ENCODE measurements at places on chromosomes 3 and 15.

GRCh38 chr15:49428409-49429095, 5.5 kb downstream of the FGF7 start:
- DNase-seq: no peak

GRCh38 chr3:165196577-165197480, 645 bp upstream of the SLITRK3 start:
- DNase-seq: no peak

GRCh38 chr15:78732634-78733033, 78.6 kb downstream of the ADAMTS7 start:
- DNase-seq: no peak

DNA sequence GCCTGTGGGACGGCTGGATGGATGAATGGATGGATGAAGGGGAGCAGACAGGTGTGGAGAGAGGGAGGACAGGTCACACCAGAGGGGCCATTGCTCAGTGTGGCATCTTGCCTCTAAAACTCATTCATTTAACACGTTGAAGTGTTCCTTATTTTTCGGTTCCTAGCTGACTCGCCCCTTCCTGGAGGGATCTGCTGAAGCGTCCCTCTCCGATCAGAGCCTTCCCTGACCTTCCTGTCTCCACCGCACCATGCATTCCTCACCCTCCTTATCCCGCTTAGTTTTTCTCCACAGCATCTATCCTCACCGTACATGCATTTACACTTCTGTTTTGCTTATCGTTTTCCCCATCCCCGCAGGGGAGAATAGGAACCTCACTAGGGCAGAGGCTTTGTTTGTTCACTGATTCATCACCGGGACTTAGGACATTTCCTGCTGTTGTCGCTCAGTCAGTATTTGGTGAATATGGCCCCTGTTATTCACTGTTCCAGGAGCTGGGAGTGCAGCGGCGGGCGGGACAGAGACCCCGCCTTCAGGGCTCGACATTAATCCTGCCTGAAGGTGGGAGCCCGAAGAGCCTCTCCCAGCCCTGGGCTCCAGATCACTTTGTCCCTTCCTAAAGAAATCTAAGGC, 32.0 kb downstream of the FOXL2 start:
- DNase-seq: peak; percentile 80

- no peak for DNase-seq
These were observed 402.4 kb downstream of the SHQ1 start for GRCh38 chr3:72445827-72446217.

GRCh38 chr3:43177085-43177484, 71.2 kb upstream of the POMGNT2 start:
- no peak for DNase-seq

- DNase-seq: peak; percentile 27
These were observed 12.2 kb downstream of the RTP1 start for GRCh38 chr3:187209491-187209890.

DNA sequence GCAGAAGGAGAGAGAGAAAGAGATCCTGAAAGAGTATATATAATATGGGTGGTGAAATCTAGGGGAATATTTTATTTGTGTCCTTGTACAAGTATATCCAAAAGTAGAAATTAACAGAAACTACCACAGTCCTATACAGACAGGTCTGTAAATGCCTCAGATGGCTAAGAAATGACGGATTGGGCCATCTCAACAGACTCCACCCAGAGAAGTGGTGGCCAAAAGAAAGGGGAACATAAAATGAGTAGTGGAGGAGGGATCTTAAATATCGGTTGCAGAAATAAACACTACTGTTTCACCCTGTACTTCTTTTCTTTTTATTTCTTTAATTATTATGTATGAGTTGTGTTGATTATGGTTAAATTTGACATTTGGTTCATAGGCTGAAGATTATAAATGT, 47.7 kb downstream of the CCR3 start:
- no peak for DNase-seq

DNA sequence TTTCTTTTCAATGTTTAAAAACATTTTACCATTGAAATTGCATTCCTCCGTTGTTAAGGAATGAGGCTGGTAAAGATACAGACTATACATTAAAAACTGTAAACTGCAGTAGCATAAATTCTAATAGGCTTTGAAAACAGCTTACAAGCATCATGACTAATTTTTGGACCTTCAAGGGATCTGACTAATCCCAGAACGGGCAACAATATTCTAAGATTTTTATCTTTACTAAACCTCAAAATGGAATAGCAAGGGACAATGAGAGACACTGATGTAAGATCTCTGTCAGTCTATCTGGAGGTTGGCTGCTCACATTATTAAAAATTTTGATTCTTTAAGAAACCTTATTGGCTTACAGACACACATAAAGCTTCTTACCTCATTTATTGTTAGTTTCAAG, 74.7 kb downstream of the BTD start:
- DNase-seq: peak; percentile 9

- no peak for DNase-seq
These were observed 12.4 kb downstream of the LAMP3 start for GRCh38 chr3:183149915-183150750.

GRCh38 chr3:130661140-130661891, 85.3 kb downstream of the PIK3R4 start:
- DNase-seq: peak; percentile 14

All from fibroblast of skin of back (primary cell).